NCI-H1436 (cell line): ENCODE measurements at places on chromosomes 5 and 9.

DNA sequence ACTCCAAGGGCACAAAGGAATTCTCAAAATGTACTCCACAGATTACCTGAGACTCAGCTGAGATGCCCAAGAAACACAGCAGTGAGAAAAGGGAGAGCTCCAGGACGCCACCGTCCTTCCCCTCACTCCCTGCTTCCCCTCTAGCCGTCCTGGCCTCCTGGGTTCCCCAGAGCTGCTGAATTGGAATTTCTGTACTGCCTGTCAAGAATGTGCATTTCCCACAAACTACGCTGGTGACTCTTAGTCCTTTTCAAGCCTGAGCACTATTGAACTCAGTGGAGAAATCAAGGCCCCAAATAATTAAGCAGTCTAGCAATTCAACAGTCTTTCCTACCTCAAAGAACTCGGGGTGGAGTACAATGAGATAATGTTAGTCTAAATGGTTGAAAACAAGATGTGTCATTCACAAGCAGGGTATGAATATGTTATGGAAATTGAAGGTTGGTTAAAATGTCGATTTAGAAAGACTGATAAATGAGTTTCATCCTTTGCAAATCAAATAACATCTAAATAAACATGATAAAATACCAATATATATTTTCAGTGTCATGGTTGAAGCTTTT lies 153.2 kb downstream of the MED27 start:
- DNase-seq, result no peak

GRCh38 chr5:174567506-174568141 lies 156.8 kb upstream of the MSX2 start:
- DNase-seq, result no peak

- no peak for DNase-seq
Observed at GRCh38 chr9:136619742-136620440, 42.8 kb upstream of the EGFL7 start.

DNA sequence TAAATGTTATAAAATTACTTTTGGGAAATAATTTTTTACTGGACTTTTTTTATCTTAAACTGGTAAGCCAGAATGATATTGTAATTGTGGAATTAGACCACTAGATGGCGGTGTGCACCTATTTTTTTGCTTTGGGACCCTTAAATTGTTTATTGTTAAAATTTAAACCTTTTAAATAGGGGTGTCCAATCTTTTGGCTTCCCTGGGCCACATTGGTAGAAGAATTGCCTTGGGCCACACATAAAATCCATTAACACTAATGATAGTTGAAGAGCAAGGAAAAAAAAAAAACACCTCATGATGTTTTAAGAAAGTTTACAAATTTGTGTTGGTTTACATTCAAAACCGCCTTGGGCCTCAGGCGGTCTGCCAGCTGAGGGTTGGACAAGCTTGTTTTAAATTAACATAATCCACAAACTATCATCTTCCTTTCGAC lies 28.4 kb upstream of the GADD45G start:
- DNase-seq, result peak; percentile 23

DNA sequence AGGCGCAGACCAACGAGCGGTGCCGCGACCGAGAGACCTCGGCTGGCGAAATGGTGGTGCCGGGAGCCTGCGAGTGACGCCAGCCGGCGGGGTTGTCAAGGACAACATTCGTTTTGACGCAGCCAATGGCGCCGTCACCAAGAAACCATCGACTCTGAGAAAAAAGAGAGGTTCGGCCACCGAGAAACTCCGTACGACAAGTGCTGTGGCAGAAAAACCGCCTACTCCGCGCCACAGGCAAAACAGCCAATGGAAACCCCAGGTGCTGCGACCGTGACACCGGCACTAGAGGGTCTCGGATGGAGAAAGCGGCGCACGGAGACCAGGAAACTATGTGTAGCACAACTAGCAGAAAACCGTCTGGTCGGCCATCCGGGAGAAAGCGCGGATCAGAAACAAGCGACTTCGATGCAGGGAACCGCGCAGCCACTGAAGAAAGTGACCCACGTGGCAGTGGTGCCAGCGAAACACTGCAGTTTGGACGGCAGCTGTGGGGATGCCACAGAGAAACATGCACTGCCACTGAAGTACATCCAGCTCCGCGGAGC lies 88.8 kb downstream of the ANXA2R start:
- no peak for DNase-seq

DNA sequence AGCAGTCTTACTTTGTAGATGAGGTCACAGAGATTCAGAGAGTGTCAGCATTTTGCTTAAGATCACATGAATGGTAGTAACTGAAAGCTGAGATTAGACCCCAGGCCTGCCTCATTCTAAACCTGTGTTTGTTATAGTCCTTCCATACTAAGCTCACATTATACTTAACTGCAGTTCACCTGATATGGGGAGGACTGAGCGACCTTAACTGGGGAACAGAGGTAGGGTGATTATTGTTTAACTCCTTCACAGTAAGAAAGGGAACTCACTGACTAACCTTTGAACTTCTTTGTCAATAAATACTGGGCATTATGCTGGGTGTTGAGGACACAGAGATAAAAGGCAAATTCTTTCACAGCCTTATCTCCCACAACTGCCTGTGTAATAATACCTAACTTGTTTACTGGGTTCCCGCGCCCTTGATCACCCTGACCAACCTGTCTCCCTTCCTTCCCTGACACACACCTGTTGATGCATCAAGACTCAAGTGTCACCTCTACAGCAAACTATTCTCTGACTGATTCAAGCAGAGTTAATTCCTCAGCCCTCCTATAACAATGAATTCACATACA lies 27.2 kb downstream of the DEPDC1B start:
- no peak for DNase-seq

- DNase-seq, result no peak
Observed at GRCh38 chr9:9913276-9913832, 699.4 kb downstream of the PTPRD start.

- DNase-seq, result no peak
Observed at GRCh38 chr5:149737355-149737754, 7.2 kb downstream of the PPARGC1B start.

GRCh38 chr9:7770111-7770510 lies 29.5 kb downstream of the DMAC1 start:
- no peak for DNase-seq

DNA sequence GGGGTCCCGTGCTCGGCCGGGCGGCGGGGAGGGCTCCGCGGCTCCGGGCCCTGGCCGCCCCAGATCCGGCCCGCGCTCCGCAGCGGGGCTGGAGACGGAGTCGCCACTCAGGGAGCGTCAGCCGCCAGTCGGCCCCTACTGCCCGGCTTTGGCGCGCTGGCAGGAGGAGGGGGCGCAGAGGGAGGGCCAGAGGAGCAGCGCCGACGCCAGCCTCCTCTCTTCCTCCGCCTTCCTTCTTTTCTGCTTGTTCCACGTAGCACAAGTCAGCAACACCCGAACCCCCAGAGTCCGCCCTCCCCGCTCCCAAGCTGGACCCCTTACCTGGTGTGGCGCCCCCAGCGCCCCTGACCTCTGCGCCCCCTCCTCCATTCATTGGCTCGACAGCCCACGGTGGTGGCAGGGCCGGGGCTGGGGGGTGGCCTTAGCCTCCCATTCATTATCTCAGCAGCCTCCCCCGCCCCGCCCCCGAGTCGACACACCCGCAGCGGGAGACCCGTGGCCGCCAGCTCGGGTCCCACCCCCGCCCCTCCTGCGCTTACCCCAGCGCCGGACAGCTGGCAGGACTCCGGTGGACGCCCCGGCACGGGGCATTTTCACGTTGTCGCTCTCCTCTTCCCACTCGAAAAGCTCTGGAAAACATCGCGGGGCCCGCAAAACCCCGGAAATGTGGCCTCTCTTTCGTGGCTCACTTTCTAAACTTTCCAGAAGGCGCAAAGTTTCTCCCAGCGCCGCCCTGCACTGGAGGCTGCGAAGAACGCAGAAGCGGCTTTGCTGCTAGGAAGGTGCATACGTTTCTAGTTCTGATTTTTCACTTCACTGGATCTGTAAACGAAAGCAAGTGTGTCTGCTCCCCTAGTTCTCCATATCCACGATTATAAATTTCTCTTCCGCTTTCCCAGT lies at the start of gene LPAR1:
TSS of gene LPAR1 (minus strand) at position 140 of the 900 bp plus-strand sequence. CDS start 66,353 bp downstream, outside the sequence.
- DNase-seq, result no peak

- peak; percentile 52 for DNase-seq
Observed at GRCh38 chr9:136686794-136687711, at the start of gene AGPAT2. TSS of gene AGPAT2 (minus strand) at chr9:136687457. CDS start at chr9:136687357, 100 bp downstream.

DNA sequence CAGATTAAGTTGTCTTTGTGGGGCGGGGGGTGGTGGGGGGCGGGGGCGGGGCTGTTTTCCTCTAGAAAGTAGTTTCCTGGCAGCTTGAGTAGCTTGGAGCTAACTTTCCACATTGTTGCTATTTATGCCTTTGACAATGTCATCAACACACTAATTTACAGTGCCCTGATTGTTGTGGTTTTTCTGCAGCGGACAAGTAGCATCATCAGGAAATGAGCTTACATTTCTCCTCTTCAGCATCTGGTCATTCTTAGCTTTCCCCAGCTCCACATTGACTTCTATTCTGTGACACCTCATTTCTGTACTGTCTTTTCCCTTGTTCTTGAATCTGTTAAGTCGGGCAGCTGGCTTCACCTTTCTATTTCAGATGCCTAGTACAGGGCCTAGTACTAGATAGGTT lies 112.3 kb upstream of the RAD23B start:
- no peak for DNase-seq

DNA sequence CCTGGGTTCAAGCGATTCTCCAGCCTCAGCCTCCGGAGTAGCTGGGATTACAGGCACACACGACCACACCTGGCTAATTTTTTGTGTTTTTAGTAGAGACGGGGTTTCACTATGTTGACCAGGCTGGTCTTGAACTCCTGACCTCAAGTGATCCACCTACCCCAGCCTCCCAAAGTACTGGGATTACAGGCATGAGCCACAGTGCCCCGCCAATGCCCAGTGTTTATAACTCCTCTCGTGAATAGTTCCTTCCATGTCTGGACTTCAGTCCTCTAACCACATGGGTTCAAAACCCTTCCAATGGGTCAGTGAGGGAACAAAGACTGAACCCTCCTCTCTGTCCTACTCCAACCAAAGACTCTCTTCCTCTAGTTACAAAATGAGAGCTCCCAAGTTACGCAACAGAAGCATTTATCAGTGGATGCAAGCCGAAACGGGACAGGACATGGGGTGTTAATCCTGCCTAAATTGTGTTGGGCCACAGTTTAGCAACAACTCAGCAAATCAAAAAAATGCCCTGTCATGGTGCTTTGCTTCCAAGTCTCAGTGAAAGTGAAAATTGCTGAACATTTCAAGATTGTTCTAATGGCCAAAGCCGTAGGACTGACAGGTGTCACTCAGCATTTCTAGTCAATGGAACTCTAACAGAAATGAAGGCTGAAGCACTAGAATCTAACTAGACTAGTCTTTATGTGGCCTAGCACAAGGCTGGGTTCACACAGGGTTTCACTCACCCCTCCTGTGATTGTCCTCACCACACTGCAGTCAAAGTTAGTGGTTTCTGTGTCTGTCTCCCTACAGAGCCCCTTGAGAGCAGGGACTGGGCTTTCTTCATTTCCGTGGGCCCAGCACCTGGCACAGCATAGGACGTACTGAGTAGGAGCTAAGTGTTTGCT lies 3.2 kb upstream of the TMEM245 start:
- DNase-seq, result no peak

- no peak for DNase-seq
Observed at GRCh38 chr5:180823940-180824629, 21.5 kb upstream of the MGAT1 start.

GRCh38 chr9:71331603-71332002 lies 210.2 kb upstream of the TRPM3 start:
- DNase-seq, result no peak

GRCh38 chr5:82100303-82101077 lies 128.7 kb downstream of the ATG10 start:
- no peak for DNase-seq

DNA sequence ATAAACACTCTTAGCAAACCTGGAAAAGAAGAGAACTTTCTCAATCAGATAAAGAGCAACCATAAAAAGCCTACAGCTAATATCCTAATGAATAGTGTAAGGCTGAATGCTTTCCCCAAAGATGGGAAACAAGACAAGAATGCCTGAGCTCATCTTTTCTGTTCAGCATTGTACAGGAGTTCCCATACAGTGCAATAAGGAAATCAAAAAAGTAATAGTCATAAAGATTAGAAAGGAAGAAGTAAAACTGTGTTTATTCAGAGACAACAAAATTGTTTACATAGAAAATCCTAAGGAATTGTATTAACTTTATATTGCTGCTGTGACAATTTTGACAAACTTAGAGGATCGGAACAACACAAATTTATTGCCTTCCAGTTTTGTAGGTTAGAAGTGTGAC lies 330.7 kb upstream of the SLC24A2 start:
- DNase-seq, result no peak

GRCh38 chr9:806285-807156 lies 35.0 kb upstream of the DMRT1 start:
- DNase-seq, result no peak

DNA sequence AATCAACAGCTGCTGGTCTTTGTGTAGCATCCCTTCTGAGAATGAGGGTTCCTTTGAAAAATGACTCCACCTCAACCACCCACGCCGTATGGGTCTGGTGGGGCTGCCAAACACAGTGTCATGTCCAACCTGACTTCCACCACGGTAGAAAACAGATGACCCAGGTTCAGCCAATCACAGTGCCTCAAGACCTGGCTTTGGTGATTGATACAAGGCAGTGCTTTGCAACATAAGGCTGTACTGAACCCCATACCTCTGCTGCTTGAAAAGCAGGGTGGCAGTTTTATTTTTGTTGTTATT lies 11.5 kb upstream of the TGFBR1 start:
- no peak for DNase-seq

DNA sequence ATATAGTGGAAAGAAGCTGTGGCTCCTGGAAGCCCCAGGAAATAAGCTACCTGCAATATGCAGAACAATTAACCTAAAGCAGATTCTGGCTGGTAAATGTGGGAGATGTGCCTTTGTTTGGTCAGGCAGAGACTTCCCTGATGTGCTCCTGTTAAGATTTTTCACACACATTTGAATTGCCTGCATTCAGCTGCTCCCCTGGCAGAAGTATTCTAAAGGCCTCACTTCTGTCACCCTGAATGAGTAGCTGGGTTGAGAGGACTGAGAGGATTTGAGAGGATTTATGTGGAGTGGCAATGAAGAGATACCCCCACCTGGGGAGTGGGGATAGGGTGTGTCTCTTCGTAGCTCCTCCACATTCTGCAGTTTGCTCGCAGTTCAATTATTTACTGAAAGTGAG lies 130.5 kb downstream of the ST8SIA4 start:
- no peak for DNase-seq

DNA sequence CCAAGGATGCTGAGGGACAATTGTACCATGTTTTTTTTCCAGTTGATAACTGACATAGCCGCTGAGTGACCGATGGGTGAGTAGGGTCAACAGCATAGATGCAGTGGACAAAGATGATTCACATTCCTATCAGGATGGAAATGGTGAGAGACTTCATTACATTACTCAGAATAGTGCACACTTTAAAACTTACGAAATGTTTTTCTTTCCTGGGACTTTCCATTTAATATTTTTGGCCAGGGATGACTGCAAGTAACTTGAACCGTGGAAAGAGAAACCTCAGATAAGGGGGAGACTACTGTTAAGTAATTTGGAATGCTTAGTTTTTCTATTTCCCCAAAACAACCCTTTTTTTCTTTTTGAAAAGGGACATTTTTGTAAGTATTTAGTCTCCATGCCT lies 3.0 kb upstream of the TUSC1 start:
- DNase-seq, result no peak

DNA sequence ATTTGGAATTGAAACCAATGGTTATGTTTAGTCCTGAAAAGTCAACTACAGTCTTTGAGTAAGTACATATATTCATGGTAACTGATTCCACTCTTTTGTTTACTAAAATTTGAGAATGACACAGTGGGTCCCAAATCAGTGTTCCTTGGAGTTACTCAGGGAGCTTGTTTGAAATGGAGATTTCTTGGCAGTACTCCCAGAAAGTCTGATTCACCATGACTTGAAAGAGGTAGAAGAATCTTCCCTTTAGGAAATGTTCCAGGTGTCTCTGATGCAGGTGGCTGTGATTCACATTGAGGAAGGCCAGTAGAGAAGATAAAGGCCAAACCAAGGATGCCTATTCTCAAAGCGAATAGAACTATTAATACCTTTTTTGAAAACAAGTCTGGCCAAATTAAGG lies 1078.3 kb downstream of the CDH12 start:
- DNase-seq, result no peak
